Activated CD4-positive, alpha-beta T cell treated with anti-CD3 and anti-CD28 coated beads for 4 hours (primary cell): ENCODE measurements at places on chromosomes 16 and 17.

DNA sequence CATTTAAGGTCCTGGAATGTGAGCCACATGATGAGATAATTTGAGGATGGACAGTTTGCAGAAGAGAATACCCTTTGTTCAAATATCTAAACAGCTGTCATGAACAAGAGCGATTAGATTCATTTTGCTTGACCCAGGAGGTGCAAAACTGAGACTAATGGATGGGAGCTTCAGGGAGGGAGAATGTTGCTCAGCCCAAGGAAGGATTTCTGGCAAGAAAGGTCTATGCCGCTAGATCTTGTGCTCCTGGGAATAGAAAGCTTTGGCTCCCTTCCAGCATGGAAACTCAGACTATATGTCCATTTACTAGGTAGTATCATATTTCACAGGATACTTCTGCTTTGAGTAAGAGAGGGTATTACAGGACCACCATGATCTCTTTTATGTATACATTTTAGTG, 14.8 kb upstream of the CDH11 start:
- DNase-seq, result no peak

- DNase-seq, result no peak
Observed at GRCh38 chr17:38560503-38561318, 45.0 kb downstream of the SRCIN1 start.

GRCh38 chr17:38440614-38441397, 12.5 kb downstream of the ARHGAP23 start:
- no peak for DNase-seq

DNA sequence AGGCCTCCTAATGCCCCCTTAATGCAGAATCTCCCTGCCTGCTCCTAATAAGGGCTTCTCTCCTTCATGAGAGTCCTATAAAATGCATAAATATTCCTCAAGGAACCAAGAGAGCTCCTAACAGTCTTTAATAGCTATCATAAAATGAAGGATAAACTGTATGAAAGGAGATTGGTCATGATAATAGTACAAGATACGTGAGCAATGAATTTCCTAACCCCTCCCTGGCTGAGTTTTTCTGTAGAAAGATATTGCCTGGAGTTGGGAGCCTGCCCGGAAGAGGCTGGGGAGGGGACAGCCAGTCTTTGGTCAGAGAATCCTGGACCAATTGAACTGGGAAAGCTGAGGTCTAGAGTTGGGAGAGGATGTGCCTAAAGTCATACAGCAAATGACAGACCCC, 321.9 kb upstream of the CDH5 start:
- DNase-seq, result no peak

DNA sequence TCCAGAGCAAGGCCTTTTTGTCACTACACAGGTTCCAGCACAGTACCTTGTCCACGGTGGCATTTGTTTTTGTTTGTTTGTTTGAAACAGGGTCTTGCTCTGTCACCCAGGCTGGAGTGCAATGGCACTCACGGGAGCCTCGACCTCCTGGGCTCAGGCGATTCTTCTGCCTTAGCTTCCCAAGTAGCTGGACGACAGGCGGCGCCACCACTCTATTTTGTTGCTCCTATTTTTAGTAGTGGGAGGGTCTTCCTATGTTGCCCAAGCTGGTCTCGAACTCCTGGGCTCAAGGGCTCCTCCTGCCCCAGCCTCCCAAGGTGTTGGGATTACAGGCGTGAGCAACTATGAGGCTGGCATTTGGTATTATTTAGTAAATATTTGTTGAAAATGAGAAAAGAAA, 10.3 kb downstream of the MRC2 start:
- no peak for DNase-seq

DNA sequence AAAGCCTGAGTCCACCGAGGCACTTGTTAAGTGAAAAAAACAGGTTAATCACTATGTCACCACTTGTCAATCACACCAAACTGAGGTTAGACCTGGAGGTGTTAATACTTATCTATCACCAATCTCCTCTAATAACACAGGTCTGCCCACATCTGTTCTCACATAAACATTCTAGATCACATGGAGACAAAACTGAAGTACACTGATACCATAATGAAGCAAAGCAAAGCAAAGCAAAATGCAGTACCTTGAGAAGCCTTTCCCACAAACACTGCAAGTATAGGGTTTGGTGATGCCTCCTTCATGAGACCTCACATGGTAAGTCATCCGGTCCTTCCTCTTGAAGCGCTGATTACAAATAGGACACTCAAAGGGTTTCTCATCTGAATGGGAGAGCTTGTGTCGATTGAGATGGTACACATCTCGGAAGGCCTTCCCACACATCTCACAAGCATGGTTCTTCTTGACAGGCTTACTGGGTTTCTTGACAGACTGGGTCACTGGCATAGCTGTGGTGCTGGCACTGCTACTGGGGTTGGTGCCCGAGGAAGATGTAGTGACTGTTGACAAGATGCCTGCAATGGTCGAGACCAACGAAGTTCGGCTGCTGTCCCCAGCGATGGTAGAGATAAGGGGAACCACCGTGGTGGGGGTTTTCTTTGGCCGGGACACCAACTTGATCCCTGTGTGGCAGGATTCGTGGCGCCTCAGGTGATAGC, 5.4 kb downstream of the VEZF1 start:
- DNase-seq, result no peak
